Activated T-helper 2 cell treated with anti-CD3 and anti-CD28 coated beads, Interferon-gamma antibody, Interleukin-2, Interleukin-4, amounts not matched to agents 10 μg/mL and 5 μg/mL and 100 μg/mL, durations not matched to agents 14 hours and 24 hours and 36 hours (primary cell): ENCODE measurements at places on chromosomes 4 and X. TPM values are rescaled to one million over a fixed set of nuclear protein-coding genes. Genes with fewer than 3 reads are reported as not detected.

- no peak for DNase-seq
- H3K4me1 ChIP-seq: no peaks in the 10 kb centered on the region
- no peak overlapping the region for H3K27ac ChIP-seq
- H3K27me3 ChIP-seq: no peaks in the 10 kb centered on the region
- no peak overlapping the region for H3K4me3 ChIP-seq
Measured at GRCh38 chrX:116972362-116972761, 509.6 kb upstream of the CT83 start.

DNA sequence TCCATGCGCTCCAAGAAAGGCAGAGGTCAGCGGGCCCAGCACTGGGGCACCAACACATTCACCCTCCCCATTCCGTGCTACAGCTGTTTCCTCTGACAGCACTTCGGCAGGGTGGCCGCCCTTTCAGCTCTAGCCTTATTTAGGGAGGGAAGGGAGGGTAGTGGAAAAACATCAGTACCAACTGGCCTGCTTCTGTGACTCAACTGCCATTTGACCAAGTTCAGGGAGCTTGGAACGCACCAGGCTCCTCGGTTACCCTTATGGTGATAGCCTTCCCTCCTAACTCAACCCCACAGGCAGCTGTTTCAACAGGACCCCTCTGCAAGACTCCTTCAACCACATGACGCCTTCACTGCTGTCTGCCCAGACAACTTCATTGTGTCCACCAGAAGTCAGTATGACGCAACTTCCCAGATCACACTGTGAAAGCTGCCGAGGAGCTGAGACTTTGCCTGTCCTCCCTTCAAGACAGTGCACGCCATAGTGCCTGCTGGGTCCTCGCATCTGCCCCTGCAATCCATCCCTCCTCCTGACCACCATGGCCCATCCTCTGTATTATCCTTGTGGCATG, 132.2 kb downstream of the AFAP1 start:
- peaks cover 25% of the 10 kb centered on the region for H3K36me3 ChIP-seq
- H3K4me1 ChIP-seq: peaks cover 3% of the 10 kb centered on the region
- DNase-seq: no peak
- no peak overlapping the region for H3K4me3 ChIP-seq

DNA sequence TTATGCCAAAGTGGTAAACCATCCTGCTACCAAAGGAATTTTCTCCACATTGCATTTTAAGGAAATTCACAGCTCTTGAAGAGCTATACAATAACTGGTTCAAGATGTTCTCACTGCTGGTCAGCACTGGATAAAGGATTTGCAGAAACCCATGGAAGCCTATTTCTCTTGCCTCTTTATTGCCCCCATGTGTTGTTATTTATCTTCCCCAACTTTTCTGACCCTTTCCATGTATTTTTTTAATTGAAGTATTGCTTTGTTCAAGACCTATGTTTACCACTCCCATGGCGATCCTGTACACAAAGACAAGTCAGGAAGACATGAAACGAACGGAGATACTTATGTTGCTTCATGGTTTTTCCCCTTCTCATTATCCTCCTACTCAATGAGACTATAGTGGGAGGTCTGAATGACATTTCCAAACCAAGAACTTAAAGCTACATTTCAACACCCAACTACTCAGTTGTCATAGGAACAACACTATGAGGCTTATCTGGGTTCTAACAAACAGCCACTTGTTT, 566.4 kb upstream of the DIPK2B start:
- H3K27me3 ChIP-seq: no peaks in the 10 kb centered on the region
- no peak for DNase-seq
- peaks cover 77% of the 10 kb centered on the region for H3K36me3 ChIP-seq
- peak overlapping the region; percentile 93 for H3K27ac ChIP-seq
- peak overlapping the region; percentile 89 for H3K4me3 ChIP-seq

DNA sequence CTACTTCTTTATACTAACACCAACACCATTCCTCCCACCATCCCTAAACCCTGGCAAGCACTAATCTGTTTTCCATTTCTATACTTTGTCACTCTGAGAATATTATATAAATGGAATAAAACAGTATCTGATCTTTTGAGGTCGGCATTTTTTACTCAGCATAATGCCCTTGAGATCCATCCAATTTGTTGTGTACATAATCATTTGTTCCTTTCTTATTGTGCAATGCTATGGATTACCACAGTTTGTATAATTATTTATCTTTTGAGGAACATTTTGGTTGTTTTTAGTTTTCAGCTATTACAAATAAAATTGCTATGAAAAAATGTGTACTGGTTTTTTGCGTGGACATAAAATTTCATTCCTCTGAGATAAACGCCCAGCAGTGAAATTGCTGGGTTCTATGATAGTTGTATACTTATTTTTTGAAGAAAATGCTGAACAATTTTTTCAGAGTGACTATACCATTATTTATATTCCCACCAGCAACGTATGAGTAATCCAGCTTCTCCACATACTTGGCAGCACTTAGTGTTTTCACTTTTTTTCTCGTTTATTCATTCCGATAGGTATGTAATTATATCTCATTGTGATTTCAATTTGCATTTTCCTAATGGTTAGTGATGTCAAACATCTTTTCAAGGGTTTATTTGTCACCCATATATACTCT, 154.3 kb upstream of the DCAF8L1 start:
- H3K36me3 ChIP-seq: no peaks in the 10 kb centered on the region
- DNase-seq: no peak
- no peak overlapping the region for H3K27ac ChIP-seq
- H3K4me1 ChIP-seq: no peaks in the 10 kb centered on the region
- H3K27me3 ChIP-seq: no peaks in the 10 kb centered on the region

GRCh38 chr4:123843137-123843536, 446.5 kb downstream of the SPRY1 start:
- H3K36me3 ChIP-seq: no peaks in the 10 kb centered on the region
- H3K27ac ChIP-seq: no peak overlapping the region
- peaks cover 1% of the 10 kb centered on the region for H3K27me3 ChIP-seq
- no peak overlapping the region for H3K4me3 ChIP-seq
- no peak for DNase-seq

DNA sequence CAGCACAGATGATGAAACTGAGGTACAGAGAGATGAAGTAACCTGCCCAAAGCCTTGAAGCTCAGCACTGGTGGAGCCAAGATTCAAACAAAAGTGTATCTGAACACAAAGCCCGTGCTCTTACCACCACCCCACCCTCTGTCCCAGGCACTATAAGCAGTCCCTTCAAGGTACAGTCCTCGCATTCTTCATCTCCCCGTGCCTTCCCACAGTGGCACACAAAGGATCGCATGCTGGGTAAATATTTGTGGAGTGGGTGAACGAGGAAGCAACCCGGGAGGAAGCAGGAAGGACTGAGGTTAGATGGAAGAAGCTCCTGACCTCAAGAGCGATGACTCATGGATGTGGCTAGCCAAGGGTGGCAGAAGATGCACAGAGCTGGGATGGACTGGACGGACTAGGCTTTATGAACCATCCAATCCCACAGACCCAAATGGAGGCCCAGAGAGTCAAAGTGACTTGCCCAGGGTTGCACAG, 18.4 kb downstream of the IQSEC2 start:
- no peak overlapping the region for H3K27ac ChIP-seq
- no peak for DNase-seq
- H3K4me3 ChIP-seq: no peak overlapping the region
- H3K36me3 ChIP-seq: no peaks in the 10 kb centered on the region
- peaks cover 21% of the 10 kb centered on the region for H3K27me3 ChIP-seq

GRCh38 chr4:179530958-179531357, 2088.7 kb upstream of the AGA start:
- no peaks in the 10 kb centered on the region for H3K36me3 ChIP-seq
- H3K4me3 ChIP-seq: no peak overlapping the region
- H3K27me3 ChIP-seq: no peaks in the 10 kb centered on the region
- no peaks in the 10 kb centered on the region for H3K4me1 ChIP-seq
- H3K27ac ChIP-seq: no peak overlapping the region

GRCh38 chrX:101191217-101191750, 28.3 kb upstream of the DRP2 start:
- H3K36me3 ChIP-seq: no peaks in the 10 kb centered on the region
- H3K4me3 ChIP-seq: no peak overlapping the region
- no peaks in the 10 kb centered on the region for H3K4me1 ChIP-seq
- peaks cover 7% of the 10 kb centered on the region for H3K27me3 ChIP-seq
- H3K27ac ChIP-seq: no peak overlapping the region

GRCh38 chr4:3829956-3830773, 64.0 kb downstream of the ADRA2C start:
- H3K36me3 ChIP-seq: no peaks in the 10 kb centered on the region
- peaks cover 4% of the 10 kb centered on the region for H3K27me3 ChIP-seq
- H3K27ac ChIP-seq: no peak overlapping the region
- no peak overlapping the region for H3K4me3 ChIP-seq

GRCh38 chrX:154044091-154044490, 24.4 kb upstream of the IRAK1 start:
- no peak overlapping the region for H3K27ac ChIP-seq
- no peak overlapping the region for H3K4me3 ChIP-seq
- H3K36me3 ChIP-seq: peaks cover 38% of the 10 kb centered on the region
- peaks cover 18% of the 10 kb centered on the region for H3K4me1 ChIP-seq
- no peaks in the 10 kb centered on the region for H3K27me3 ChIP-seq

- DNase-seq: no peak
- H3K4me3 ChIP-seq: no peak overlapping the region
- peaks cover 4% of the 10 kb centered on the region for H3K4me1 ChIP-seq
- no peaks in the 10 kb centered on the region for H3K36me3 ChIP-seq
- H3K27me3 ChIP-seq: no peaks in the 10 kb centered on the region
Measured at GRCh38 chr4:177185579-177185978, 124.1 kb upstream of the NEIL3 start.

- H3K27ac ChIP-seq: no peak overlapping the region
- H3K4me3 ChIP-seq: peak overlapping the region; percentile 19
- H3K36me3 ChIP-seq: peaks cover 53% of the 10 kb centered on the region
- no peak for DNase-seq
- no peaks in the 10 kb centered on the region for H3K27me3 ChIP-seq
Measured at GRCh38 chr4:77815636-77816035, 3.5 kb downstream of the CNOT6L start.

- H3K27ac ChIP-seq: no peak overlapping the region
- no peak overlapping the region for H3K4me3 ChIP-seq
- no peak for DNase-seq
- H3K36me3 ChIP-seq: no peaks in the 10 kb centered on the region
- H3K4me1 ChIP-seq: no peaks in the 10 kb centered on the region
- no peaks in the 10 kb centered on the region for H3K27me3 ChIP-seq
Measured at GRCh38 chr4:124201636-124202035, 510.9 kb downstream of the ANKRD50 start.

GRCh38 chrX:11765449-11765848, 7.4 kb downstream of the MSL3 start:
- peak overlapping the region; percentile 79 for H3K27ac ChIP-seq
- H3K4me3 ChIP-seq: peak overlapping the region; percentile 75
- peaks cover 51% of the 10 kb centered on the region for H3K4me1 ChIP-seq
- peaks cover 72% of the 10 kb centered on the region for H3K36me3 ChIP-seq
- no peaks in the 10 kb centered on the region for H3K27me3 ChIP-seq

GRCh38 chr4:143587703-143588102, 74.2 kb downstream of the SMARCA5 start:
- H3K36me3 ChIP-seq: peaks cover 3% of the 10 kb centered on the region
- H3K4me3 ChIP-seq: no peak overlapping the region
- H3K27me3 ChIP-seq: no peaks in the 10 kb centered on the region
- no peak overlapping the region for H3K27ac ChIP-seq

DNA sequence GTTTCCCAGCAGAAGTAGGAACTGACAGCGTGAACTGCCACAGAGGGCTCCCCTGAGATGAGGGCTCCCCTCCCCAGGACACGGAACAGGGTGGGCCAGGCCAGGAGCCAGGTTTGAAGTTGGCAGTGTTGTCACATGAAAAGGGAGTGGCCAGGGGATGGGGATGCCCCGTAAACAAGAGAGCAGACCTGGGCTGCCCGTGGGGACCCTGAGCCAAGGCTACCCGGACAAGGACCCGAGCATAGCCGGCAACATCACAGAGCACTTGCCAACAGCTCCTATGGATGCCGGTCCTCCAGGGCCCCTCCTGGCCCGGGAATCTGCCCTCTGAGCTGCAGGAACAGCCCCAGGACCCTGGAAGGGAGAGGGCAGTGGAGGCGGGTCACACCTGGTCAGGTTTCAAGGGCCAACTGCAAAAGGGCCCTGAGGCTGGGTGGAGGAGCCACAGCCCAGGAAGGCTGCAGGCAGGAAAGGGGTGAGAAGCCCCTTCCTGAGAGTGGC, 102.1 kb downstream of the CPZ start:
- H3K4me1 ChIP-seq: no peaks in the 10 kb centered on the region
- no peaks in the 10 kb centered on the region for H3K27me3 ChIP-seq
- no peak overlapping the region for H3K27ac ChIP-seq
- no peak overlapping the region for H3K4me3 ChIP-seq
- no peak for DNase-seq
- no peaks in the 10 kb centered on the region for H3K36me3 ChIP-seq

GRCh38 chr4:155419266-155419665, 42.5 kb upstream of the MAP9 start:
- no peaks in the 10 kb centered on the region for H3K27me3 ChIP-seq
- no peaks in the 10 kb centered on the region for H3K36me3 ChIP-seq
- no peak overlapping the region for H3K4me3 ChIP-seq
- no peak overlapping the region for H3K27ac ChIP-seq

- H3K36me3 ChIP-seq: no peaks in the 10 kb centered on the region
- peaks cover 2% of the 10 kb centered on the region for H3K4me1 ChIP-seq
- H3K4me3 ChIP-seq: no peak overlapping the region
- H3K27ac ChIP-seq: no peak overlapping the region
- no peak for DNase-seq
Measured at GRCh38 chrX:107541244-107541643, 87.1 kb upstream of the PRPS1 start.

DNA sequence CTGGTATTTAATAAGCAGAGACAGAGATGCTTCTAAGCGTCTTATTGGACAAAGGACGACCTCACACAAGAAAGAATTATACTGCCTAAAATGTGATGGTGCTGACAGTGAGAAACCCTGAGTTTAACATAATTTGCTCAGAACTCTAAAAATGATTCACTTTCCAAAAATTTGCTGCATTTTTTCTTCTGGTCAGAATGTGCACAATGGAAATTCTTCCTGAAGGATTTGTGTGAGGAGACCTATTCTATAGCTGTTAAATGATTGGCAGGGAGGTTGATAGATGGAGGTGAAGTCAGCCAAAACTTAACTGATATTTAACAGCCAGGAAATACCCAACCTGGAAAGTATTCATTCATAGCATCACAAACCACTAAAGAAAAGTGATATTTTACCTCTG, 1.7 kb downstream of the MAGEC3 start:
- no peaks in the 10 kb centered on the region for H3K27me3 ChIP-seq
- no peak overlapping the region for H3K4me3 ChIP-seq
- DNase-seq: no peak
- H3K36me3 ChIP-seq: no peaks in the 10 kb centered on the region
- no peak overlapping the region for H3K27ac ChIP-seq

Gene LUZP4
- not detected in 2 replicates for total RNA-seq

Gene PGAM4
- total RNA-seq: 0.48 and 0.66 TPM in 2 replicates

Gene DRD5
- not detected in 2 replicates for total RNA-seq

Gene GAGE12J
- not detected in 2 replicates for total RNA-seq

Gene TRIM61
- 2.7 and 3.2 TPM in 2 replicates for total RNA-seq

Gene DGAT2L6
- not detected in 2 replicates for total RNA-seq

Gene HAUS3
- total RNA-seq: 17.1 and 18.6 TPM in 2 replicates

Gene CENPVL3
- 0.27 and 0.34 TPM in 2 replicates for total RNA-seq

Gene TRO
- 2.1 and 2.8 TPM in 2 replicates for total RNA-seq

Gene WNK3
- 0.05 TPM in 2 replicates for total RNA-seq
